ENCODE measurements at places on chromosomes 7 and 10.

- no peak for DNase-seq
Observed at GRCh38 chr7:71349682-71350481, 217.9 kb downstream of the GALNT17 start.

DNA sequence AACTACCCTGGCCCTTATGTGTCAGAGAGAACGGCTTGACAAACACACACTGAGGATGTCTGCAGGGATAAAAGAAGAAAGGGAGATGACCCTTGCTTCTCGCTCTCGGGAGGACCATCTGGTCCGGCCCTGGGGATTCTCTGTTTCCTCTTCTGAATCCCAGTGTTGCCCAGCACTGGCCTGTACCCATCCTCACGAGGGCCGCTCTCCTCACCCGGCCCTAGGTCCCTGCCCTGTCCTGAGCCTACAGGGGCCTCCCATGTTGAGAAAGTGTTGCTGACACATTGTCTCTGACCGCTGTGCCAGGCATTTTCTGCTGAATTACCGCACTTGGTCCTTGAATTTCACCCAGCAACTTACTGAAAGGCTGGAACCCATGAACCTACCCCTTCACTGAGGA is 171.9 kb upstream of the LANCL2 start:
- DNase-seq, result no peak

DNA sequence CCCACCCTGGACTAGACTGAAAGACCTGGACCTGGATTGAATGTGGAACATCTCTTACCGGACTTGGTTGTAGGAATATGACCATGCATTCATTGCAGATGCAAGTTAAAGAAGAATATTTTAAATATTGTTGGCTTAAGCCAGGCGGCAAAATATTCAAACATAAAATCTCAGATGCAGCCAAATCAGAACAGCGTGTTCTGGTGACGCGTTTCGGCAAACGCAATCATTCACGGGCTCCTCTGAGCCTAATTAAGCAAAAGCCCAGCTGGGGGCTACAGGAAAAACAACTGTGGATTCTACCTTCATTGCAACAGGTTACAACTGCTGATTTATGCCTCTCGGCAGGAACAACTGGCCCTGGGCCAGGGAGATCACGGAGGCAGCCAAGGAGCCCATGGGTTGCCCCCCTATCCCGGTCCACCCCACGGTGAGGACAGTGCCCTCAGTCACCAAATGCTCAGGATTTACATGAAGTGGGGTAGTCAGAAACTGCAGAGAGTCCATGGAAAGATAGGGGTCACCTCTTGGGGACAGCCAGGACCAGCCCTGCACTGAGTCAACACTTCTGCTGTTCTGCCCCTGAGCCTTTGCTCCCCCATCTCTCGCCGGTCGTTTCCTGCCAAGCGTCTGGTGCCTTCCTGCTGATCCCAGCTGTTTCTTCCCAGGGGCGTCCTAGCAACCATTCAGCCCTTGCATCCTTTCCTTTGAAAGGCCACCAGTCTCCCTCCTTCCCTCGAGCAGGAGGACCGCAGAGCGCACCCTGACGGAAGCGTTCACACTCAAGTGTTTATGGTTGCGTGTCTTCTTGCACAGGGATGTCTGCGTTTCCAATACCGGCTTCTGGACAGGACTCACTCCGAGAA is 64.4 kb upstream of the SFMBT2 start:
- DNase-seq, result no peak

- DNase-seq, result no peak
Observed at GRCh38 chr7:94618126-94618525, 37.8 kb downstream of the SGCE start.

DNA sequence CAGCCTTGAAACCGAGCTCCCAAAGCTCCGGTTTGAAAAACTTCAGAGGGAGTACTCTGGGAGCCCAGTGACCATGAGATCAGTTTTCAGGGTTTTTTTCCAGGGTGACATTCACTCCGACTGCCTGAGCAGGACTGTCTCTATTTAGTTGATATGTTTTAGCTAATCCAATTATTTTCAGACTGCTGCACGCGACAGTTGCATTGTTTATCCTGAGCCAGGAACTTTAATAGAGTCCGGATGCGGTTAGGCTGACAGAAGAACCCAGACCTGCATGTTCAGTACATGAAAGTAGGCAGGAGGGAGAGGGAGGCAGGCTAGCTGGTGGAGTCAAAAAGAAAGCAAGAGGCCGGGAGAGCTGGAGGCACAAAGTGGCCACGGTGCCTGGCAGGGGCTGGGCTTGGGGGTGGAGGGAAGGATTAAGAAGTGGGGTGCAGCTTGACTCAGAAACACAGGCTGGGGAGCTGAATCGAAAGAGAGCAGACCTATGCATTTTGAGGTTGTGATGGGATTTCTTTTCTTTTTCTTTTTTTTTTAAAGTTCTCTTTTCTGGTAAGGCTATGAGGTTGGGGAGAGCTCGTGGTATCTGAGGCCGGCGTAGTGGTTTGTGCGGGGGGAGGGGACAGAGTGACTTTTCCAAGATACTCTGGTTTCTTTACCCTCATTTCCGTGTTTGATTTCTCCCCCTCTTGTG is 5.7 kb downstream of the GATA3 start:
- DNase-seq, result no peak

GRCh38 chr7:92246360-92247101 is 757 bp downstream of the ANKIB1 start:
- no peak for DNase-seq

DNA sequence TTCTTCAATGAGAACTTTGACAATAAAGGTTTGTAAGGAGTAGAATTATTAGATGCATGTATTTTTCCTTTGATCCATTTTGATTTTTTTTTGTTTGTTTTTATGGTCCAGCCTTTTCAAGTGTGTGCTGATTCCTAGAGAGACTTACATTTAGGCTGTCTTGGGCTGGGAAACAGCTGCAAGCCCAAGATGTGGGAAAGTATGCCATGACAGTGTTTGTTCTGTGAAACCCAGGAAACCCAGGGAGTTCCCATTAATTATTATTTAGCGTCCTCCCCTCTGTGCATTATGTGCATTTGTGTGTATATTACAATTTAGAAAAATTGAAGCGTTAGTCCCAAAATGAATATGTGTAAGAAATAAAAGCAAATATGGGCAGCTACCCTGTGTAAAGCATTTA is 216.7 kb downstream of the ABCA13 start:
- DNase-seq, result no peak

- DNase-seq, result no peak
Observed at GRCh38 chr7:158613481-158613880, 25.9 kb upstream of the PTPRN2 start.

DNA sequence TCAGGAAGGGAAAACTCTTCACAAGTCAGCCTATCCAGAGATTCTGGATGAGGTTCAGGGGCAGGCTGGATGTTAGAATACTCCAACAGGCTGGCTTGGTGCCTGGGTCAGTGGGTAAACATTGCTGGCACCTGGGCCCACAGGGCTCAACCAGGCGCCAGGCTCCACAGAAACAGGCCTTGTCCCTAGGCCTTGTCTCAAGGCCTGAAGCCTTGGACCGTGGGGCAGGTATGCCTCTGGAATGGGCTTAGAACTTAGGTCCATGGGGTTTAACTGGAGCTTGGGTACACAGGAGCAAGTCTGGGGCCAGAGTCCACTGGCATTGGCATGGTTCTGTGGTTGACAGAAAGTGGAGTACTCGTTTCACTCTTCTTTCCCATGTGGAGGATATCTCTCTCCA is 263.0 kb upstream of the ETV1 start:
- DNase-seq, result no peak

- no peak for DNase-seq
Observed at GRCh38 chr7:7687800-7688199, 30.6 kb downstream of the RPA3 start.

- no peak for DNase-seq
Observed at GRCh38 chr10:12448729-12449391, 99.5 kb downstream of the CAMK1D start.

- DNase-seq, result no peak
Observed at GRCh38 chr10:126736142-126736541, 65.6 kb upstream of the C10orf90 start.

DNA sequence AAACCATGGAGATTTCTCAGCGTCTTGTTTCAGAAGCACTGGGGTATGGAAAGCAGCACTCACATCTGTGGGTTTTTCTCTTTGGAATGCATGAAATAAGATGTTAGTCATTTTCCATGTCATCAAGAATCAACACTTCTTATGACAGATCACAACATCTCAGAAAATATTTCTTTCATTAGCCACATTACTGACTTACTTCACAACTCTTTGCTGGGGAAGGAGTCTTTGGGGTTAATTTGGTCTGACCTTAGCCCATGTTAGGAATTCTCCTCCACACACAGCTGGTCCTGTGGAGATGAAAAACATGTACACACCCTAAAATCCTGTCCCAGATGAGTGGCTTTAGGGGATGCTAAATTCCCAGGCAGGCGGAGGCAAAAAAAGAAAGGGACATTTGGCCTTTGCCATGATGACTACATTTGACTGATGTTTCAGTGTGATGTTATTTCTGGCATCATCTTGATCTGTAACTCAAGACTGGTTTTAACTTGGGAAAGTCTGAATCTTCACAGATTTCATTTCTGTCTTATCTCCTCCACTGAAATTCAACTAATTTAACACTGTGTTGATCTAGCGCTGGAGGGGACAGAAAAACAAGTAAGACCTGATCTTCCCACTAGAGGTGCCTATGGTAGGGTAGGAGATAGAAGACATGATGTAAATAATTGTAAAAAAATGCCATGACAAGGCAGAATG is 363.2 kb downstream of the PRPF18 start:
- no peak for DNase-seq

- DNase-seq, result peak; percentile 43
Observed at GRCh38 chr7:132577206-132578049, 1.2 kb upstream of the PLXNA4 start.

- no peak for DNase-seq
Observed at GRCh38 chr7:47513741-47514241, 68.1 kb downstream of the TNS3 start.

DNA sequence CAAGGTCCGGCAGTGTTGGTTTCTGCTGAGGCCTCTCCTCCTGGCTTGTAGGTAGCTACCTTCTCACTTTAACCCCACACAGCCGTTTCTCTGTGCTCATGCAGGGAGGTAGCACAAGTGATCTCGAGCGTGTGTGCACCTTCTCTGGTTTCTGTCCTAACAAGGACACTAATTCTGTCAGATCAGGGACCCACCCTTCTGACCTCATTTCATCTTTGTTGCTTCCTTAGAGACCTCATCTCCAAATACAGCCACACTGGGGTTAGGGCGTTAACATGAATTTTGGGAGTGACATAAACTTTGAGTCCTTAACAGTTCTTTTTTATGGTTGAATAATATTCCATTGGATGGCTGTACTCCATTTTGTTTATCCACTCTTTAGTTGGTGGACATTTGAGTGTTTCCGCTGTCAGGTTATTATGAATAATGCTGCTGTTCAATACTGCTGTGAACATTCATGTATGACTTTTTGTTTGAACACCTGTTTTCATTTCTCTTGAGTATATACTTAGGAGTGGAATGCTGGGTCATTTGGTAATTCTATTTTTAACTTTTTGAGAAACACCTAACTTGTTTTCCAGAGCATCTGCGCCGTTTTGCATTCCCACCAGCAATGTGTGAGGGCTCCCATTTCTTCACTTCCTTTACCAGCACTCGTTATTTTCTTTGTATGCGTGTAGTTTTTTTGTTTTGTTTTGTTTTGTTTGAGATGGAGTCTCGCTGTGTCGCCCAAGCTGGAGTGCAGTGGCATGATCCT is 57.5 kb downstream of the LCOR start:
- DNase-seq, result no peak

- DNase-seq, result no peak
Observed at GRCh38 chr10:867807-868206, 63.7 kb downstream of the LARP4B start.

DNA sequence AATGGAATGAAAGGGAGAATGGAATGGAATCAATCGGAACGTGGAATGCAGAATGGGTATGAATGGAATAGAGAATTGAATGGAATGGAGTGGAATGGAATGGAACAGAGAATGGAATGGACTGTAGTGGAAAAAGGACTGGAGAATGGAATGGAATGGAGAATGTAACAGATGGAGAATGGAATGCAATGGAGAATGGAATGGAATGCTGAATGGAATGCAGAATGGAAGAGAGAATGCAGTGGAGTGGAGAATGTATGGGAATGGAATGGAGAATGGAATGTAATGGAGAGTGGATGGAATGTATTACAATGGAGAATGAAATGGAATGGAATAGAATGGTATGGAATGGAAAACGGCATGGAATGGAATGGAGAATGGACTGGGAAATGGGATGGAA is 96.9 kb downstream of the NSUN6 start:
- DNase-seq, result no peak

DNA sequence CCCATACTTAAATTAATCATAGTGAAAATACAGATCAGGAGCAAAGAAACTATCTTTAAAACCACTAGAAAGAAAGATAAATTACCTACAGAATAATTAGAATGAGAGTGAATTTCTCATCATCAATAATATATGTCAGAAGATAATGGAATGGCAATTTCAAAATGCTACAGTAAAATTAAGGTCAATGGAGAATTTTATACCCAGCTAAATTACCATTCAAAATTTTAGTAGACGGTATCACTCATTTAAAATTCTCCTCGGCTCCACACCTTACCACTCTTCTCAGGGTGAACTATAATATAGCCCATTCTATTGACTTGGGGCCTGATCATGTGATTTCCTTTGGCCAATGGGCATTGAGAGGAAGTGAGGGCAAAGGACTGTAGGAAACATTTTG is 192.5 kb upstream of the TCERG1L start:
- no peak for DNase-seq

- DNase-seq, result no peak
Observed at GRCh38 chr10:63252095-63252762, 119.1 kb downstream of the NRBF2 start.

DNA sequence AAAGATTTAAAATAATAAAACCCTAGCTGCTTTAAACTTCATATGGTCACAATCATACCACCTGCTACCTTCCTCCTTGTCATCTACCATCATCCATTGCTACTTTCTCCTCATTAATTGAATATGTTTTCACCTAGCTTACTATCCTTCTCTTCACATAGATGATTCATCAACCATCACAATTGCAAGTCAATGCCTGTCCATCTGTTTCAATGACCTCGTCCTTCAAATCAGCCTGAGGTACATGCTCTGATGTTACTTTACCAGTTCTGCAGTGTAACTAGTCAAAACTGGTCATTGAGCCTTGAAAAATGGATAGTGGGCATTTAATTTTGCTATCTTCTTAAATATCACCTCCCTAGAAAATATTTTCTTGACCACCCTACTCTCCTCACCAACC is 164.7 kb downstream of the SEMA3E start:
- DNase-seq, result no peak

DNA sequence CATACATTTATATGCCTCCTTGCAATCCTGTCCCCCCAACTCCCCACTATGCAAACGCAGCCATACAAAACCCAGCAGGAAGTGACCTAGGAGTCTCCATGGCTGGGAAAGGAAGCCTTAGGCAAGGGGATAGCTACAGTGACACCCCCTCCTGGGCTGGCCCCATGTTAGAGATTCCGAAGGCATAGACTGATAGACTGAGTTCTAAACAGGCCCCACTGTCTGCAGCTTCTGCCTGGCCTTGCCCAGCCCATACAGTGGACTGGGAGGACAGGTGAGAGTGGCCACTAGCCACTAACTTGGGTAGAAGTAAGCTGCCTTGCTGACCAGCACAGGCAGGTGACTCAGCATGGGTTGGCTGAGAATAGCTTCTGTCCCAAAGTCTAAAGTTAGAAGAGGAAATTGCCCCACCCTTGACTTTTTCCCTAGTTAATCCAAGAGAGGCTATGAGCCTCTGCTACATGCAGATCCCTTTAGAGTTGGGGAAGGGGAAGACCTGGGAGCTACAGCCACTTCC is 106.3 kb downstream of the C10orf105 start:
- DNase-seq, result no peak

GRCh38 chr7:85850381-85850780 is 663.5 kb upstream of the SEMA3D start:
- no peak for DNase-seq

All from Caco-2 (cell line).